ENCODE measurements at places on chromosomes 3 and 15.
A peak's percentile ranks its signal among the peaks of the same experiment; 100 is the strongest.

GRCh38 chr3:4467522-4467867 lies 426 bp upstream of the SUMF1 start:
- DNase-seq = no peak

DNA sequence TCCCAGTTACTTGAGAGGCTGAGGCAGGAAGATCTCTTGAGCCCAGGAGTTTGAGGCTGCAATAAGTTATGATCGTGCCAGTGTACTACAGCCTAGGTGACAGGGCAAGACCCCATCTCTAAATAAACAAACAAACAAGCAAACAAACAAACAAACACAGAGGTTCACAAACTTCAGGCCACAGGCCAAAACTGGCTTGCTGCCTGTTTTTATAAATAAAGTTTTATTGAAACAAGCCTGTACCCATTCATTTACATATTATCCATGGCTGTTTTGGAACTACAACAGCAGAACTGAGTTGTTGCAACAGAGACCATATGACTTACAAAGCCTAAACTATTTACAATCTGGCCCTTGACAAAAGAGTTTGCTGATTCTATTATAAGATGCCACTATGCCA lies 6.5 kb downstream of the DYNC1LI1 start:
- no peak for DNase-seq

DNA sequence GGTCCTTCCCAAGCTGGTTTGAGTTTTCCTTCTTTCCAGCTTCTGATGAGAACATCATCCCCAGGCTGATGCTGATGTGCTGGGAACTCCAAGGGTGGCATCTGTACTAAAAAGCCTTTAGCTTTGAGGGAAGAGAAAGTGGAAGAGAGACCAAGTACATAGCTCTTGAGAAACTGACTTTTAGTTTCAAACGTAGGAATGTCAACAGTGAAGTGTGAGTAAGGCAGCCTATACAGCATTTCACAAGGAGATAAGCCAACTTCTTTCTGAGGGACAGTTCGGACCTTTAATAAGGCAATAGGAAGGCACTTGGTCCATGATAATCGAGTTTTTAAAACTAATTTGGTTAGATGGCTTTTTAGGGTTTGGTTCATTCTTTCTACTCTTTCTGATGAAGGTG lies 53.7 kb downstream of the DLG1 start:
- no peak for DNase-seq

GRCh38 chr3:28726840-28727239 lies 378.2 kb upstream of the AZI2 start:
- DNase-seq = peak; percentile 86

- no peak for DNase-seq
Observed at GRCh38 chr15:92142242-92143232, 251.1 kb upstream of the ST8SIA2 start.

DNA sequence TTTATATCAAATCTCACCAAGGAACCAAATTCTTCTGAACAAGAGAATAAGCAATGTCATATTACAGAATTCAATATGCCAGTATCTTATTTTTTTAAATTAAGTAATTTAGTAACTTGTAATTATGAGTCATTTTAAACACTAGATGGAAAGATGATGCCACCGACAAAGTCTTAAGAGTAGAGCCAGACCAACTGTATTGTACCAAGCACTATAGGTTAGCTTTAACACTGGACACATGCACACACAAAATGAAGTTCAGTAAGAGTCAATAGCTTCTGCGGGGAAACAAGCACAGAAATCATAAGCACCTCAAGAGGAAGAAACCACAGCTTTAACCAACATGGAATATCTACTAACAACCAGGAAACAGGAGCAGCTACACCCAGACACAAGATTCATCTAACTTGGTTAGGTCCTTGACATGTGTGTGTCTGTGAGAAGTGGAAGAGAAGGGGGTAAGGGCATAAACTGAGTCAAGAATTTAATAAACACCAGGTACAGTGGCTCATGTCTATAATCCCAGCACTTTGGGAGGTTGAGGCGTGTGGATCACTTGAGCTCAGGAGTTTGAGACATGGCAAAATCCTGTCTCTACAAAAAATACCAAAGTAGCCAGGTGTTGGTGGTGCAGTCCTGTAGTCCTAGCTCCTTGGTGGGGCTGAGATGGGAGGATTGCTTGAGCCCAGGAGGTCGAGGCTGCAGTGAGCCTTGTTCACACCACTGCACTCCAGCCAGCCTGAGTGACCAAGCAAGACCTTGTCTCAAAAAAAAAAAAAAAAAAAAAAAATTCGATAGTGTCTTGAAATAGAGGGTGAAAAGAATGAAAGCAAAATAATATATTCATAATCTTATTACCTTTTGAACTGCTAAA lies 28.9 kb downstream of the DENND4A start:
- DNase-seq = no peak

- DNase-seq = no peak
Observed at GRCh38 chr3:154783521-154783931, 296.6 kb upstream of the MME start.

DNA sequence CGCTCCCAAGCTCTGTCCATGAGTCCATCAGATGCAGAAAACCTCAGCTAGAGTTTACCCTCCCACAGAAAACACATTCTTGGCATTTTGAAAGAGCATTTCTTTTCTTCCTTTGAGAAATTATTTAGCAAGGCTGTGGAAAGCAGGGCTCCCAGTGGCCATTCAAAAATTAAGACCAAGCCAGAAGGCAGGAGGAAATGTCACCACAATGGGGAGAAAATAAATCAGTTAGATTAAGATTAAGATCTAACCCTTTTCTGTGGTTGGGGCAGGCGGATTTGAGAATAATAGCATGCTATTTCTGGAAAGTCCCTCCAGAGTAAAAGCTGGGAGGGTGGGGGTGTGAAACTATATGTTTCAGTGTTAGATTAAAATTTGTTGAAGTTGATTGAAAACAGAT lies 20.2 kb downstream of the LRIG1 start:
- DNase-seq = no peak

GRCh38 chr3:71241981-71242560 lies 341.5 kb downstream of the FOXP1 start:
- no peak for DNase-seq

GRCh38 chr3:158260392-158260791 lies 150.5 kb downstream of the RSRC1 start:
- no peak for DNase-seq

GRCh38 chr3:175020101-175020500 lies 161.0 kb downstream of the NAALADL2 start:
- peak; percentile 4 for DNase-seq

- no peak for DNase-seq
Observed at GRCh38 chr3:67654844-67655177, 399 bp upstream of the SUCLG2 start.

- no peak for DNase-seq
Observed at GRCh38 chr15:45443645-45444044, 65.3 kb upstream of the GATM start.

GRCh38 chr15:81491414-81492096 lies 117.5 kb upstream of the TMC3 start:
- DNase-seq = no peak

- no peak for DNase-seq
Observed at GRCh38 chr3:73437828-73438227, 186.9 kb downstream of the PDZRN3 start.

- DNase-seq = no peak
Observed at GRCh38 chr3:23644676-23645075, 161.1 kb upstream of the UBE2E1 start.

DNA sequence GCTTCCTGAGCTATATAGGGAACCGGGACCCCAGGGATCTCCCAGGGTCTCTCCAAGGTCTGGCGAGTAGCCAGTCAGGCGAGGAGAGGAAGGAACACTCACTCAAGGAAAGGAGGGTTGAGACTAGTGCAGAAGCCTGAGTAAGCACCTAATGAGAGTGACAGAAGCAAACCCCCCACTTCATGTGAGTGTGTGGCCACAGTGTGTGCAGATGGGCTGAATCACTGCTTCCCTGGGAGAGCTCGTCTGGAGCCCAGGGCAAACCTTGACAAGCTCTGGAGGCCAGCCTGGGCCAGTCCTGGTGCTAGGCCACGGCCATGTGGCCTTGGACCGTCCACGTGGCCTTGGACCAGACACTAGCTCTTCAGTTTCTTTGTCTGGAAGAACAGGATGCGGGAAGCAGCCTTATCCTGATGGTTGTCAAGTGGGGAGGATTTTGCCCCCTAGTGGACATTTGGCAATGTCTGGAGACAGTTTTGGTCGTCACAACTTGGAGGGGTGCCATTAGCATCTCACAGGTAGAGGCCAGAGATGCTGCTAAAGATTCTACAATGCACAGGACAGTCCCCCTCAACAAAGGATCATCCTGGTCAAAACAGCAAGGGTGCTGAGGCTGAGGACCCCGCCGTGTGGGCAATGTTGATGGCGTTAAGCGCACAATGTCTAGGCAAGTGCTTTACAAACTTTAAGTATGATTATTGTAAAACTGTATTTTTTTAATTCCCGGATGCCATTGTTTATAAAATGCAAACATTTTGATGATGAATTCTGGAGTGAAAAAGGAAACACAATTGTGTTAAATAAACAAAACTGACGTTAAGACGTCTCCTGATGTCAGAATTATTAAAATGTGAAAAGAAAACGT lies 34.8 kb upstream of the CTSH start:
- DNase-seq = peak; percentile 96

DNA sequence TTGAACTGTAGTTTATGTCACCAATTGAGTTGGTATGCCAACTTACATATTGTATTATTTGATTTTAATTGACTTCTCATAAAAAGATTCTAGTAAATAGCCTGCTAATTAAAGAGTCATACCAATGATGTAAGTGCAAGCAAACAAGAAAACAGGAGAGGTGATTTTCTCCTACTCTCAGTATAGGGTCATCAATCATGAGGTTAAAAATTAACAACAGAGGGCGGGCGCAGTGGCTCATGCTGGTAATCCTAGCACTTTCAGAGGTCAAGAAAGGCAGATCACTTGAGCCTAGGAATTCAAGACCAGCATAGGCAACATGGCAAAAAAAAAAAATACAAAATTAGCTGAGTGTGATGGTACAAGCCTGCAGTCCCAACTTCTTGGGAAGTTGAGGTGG lies 108.7 kb downstream of the MYO9A start:
- DNase-seq = peak; percentile 44

GRCh38 chr3:43330981-43331380 lies 44.6 kb downstream of the SNRK start:
- DNase-seq = no peak

- no peak for DNase-seq
Observed at GRCh38 chr15:67543348-67543718, 830 bp downstream of the MAP2K5 start.

DNA sequence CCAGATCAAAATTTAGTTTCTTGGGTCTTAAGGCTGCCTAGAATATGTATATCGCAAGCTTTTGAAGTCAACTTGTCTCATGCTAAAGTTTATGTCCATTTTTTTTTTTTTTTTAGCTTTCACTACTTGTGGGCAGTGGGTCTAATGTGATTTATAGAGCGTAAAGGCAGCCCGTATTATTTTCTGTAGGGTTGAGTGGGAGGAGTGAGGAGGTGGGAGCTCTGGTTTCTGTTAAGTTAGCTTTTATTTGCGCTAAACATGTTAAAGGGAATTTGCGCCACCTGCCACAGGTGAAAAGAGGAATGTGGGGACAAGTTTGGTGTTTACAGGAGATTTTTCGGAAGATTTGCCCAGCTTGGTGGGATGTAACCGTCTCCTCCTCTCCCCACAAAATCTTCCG lies 234.2 kb downstream of the IL20RB start:
- no peak for DNase-seq

GRCh38 chr15:65081758-65082157 lies 5.2 kb downstream of the KBTBD13 start:
- DNase-seq = no peak

- DNase-seq = no peak
Observed at GRCh38 chr15:87031540-87032230, 952.0 kb downstream of the AGBL1 start.

- no peak for DNase-seq
Observed at GRCh38 chr15:88812133-88812532, 8.9 kb downstream of the ACAN start.

DNA sequence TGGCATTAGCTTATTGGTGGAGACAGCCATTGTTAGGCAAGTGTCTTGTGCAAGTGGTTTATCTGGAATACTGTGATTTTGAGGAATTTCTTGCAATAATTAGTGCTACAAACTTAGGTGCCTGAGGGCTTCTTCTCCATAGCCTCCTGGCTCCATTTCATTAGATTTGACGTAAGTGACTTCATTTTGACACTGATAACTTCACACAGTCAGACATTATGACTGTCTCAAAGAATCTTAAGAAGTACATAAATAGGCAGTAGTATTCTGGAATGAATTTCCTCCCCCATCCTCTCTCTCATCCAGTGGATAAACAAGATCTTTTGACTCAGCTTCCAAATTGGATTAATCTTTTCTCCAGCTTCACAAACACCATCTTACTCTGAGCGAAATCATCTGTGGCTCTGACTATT lies 19.0 kb downstream of the ARL14 start:
- DNase-seq = no peak

DNA sequence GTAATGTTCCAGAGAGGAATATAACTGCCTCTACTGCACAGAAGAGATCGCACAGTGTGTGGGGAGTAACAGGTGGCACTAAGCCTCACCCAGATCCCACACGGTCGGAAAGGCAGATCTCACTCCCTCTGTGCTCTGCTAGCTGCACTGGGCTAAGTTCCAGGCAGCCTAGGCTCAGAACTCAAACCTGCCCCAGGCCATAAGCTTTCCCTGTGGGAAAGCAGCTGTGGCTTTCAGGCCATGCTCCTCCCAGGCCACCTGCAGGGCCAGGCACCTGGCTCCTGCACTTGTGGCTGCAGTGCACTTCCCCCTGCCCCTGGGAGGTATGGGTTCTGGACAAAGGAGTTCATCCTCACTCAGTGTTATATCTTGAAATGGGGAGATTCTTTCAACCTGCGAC lies 27.5 kb downstream of the PCCB start:
- DNase-seq = peak; percentile 75

DNA sequence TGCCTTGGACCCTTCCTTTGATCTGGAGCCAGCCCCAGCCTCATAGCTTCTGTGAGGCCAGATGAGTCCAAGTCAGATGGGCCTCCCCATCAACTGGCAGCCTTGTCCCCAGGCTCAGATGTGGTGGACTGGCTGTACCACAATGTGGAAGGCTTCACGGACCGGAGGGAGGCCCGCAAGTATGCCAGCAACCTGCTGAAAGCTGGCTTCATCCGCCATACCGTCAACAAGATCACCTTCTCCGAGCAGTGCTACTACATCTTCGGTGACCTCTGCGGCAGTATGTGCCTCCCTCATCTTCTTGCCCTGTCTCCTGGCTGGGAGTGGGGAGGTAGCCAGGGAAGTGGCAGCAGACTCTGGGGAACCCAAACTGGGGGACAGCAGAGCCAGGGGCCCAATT lies 6.9 kb upstream of the AP2M1 start:
- no peak for DNase-seq

- no peak for DNase-seq
Observed at GRCh38 chr15:99333413-99333812, 82.1 kb downstream of the LRRC28 start.

- no peak for DNase-seq
Observed at GRCh38 chr3:163315786-163316185, 1762.5 kb downstream of the SI start.

GRCh38 chr3:23580096-23580713 lies 225.6 kb upstream of the UBE2E1 start:
- DNase-seq = no peak

DNA sequence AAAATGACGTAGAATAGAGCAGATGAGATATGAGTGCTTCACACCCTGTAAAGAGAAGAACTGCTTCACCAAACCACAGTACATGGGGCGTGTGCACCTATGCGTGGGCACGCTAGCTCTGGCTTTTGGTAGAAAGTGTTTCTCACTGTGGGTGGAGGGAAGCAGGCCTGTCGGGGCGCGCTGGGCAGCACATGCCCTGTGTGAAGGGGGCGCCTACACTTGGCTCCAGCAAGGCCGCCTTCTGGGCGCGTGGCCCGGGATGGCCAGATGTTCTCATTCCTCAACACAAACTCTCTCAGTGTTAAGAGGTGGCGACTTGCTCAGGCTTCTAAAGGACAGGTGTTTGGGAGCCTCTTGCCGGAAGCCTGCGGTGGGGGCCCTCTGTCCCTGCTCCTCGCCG lies 90.0 kb downstream of the FBLN2 start:
- DNase-seq = no peak
